ENCODE measurements at places on chromosomes 2 and 18.

DNA sequence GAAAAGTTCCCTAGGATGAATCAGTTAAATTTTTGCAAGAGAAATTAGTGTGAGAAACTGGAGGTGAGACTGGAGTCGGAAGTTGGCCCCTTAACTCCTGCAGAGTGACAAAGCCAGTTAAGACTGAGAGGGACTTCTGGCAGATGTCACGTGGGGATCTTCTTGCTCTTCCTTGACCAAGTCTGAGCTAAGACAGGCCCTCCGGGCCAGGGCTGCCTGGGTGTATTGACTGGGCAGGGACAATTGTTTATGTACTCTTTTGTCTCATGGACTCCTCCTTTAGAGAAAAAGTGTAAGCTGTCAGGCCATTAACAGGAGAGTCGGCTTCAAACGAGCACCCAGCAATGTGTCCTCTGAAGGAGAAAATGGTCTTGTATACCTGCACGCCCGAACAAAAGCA is 48.6 kb upstream of the RALBP1 start:
- DNase-seq = no peak

DNA sequence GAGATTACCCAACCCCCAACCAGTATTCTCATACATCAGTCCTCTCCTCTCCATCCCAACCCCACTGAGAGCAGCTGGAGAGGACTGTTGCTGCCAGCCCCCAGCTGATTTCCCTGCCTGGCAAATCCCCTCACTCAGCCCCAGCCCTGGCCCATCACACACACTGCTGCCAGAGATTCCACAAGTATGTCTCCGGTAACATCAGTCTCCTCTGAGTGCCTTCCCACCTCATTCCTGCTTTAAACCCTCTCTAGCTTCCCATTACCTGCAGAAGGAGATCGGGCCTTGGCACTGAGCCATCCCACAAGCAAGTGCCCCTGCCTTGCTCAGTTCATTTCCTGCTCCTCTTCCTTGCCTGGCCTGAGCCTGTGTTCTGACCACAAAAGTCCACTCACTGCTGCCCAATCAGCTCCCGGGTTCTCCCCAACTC is 50.6 kb upstream of the ZFP36L2 start:
- DNase-seq = no peak

DNA sequence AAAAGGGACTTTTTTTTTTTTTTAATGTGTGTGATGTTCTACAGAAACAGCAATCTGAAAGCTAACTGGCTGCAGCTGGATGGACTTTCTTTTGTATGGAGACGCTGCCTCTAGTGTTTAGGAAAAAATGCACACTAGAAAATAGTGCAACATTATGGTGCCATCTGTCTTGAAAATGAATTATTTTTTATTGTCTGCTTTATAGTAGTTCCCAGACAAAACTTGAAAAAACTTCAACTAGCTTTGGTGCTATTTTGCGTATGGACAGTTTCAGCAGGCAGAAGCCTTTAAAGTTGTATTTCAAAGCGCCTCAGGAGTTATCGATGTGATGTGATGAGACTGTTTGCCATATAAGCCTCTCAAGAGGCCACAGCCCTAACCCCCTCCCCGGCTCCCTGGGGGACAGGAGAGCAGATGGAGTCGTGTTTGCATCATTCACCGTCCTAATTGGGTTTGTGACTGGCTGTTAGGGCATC is 86.9 kb downstream of the LTBP1 start:
- no peak for DNase-seq

GRCh38 chr18:36580874-36581750 is 247.7 kb downstream of the TPGS2 start:
- no peak for DNase-seq

DNA sequence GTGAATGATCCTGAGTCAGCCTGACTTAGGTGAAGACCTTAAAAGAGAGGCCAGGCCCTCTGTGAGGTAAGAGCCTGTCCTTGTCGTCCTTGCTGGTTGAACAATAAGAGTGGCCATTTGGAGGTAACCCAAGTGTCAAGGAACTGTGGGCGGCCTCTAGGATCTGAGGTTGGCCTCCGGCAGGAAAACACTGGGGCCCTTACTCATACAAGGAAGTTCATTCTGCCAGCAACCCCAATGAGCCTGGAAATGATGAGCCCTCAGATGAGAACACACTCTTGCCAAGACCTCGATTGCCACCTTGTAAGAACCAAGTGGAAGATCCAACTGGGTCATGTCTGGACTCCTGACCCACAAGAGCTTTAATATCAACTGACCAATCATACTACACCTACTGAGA is 95.5 kb upstream of the LRATD1 start:
- no peak for DNase-seq

GRCh38 chr2:15943378-15944280 is 3.3 kb downstream of the MYCN start:
- no peak for DNase-seq

DNA sequence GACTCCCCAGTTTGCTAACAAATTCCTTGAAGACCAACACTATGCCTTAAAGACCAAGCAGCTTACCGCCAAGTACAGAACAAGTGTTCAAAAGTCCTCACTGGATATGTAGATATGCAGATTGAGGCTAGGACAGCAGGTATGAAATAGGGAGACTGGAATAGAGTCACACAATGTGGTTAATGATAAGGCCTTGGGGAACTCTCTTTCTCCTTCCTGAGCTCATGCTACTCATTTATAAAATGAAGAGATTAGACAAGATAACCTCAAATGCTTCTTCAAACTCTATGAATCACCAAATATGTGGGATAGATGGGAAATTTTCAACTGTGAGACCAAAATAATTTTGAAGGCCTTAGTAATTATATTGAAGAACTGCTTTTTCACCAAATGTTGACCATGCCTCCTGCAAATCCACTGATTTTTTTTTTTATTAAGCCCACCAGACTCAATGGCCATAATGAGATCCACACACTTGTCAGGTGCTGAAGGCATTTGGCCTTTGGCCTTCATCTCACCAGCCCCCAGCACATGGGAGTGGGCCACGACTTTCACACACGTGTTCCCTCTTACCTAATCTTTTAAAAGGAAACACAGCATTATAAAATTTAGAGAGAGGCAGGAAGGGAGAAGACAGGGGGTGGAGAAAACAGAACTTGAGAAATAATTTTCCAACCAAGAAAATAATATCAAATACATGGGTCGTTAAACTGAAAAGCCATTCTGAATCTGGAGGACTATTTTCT is 181.5 kb downstream of the EN1 start:
- DNase-seq = no peak

- no peak for DNase-seq
Observed at GRCh38 chr18:41464278-41464677, 490.8 kb upstream of the PIK3C3 start.

Measured in activated CD8-positive, alpha-beta memory T cell treated with anti-CD3 and anti-CD28 coated beads for 1 hour (primary cell).